ENCODE measurements at places on chromosomes 7 and 10.

DNA sequence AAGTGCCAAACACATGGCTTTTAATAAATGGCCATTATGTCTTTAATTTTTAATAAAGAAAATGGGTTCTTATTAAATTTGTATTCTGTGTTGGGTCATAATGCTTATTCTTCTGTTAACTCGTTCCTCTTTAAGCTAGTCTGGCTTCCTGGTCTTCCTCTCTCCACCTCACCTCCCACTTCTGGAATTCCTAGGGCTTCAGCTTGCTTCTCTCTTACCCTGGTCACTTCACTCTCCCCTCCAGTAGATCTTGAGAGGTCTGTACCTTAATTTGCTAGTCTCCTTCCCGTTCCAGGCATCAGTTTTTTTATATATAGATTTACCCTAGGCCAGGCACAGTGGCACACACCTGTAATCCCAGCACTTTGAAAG lies 111.2 kb downstream of the RALA start:
- DNase-seq, result no peak

- no peak for DNase-seq
Observed at GRCh38 chr7:475951-476441, 43.6 kb downstream of the PDGFA start.

DNA sequence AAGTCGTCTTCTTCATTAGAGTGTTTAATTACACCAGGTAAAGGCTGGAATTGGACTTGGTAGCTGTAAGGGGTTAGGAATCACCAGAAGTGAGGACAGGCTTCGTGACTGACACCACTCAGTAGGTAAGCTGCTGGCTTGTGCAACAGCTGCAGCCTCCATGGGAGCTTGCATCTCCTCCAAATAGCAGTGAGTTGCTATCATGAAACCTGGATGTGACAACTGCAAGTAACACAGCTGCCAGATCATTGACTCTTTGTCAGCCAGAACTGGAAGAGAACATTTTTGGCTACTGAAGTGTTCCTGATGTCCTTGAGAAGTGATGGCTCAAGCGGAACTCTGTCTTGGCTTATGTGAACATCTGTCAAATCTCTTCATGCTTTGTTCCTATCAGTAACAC lies 64.1 kb upstream of the MSRB2 start:
- DNase-seq, result no peak

GRCh38 chr10:70475661-70476060 lies 2.9 kb upstream of the PALD1 start:
- DNase-seq, result no peak

DNA sequence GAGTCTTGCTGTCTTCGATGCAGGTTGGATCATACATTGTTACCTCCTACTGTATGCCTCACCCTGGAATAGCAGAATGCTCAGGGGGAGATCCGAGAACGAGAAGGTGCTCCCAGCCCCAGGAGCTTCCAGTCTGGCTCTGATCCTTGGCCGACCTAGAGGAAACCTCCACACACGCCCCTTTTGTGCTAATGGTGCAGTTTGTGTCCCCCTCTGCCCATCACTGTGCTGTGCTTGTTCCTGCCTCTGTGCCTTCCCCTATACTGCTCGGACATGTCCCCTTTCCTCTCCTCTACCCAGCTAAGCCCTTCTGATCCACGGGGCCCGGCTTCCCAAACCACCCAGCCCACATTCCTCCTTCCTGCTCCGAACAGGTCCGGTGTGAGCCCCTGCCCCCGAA lies 32.5 kb downstream of the ZNF775 start:
- no peak for DNase-seq

- no peak for DNase-seq
Observed at GRCh38 chr10:68402276-68402675, 4.8 kb downstream of the RUFY2 start.

- DNase-seq, result no peak
Observed at GRCh38 chr7:151060113-151060415, 675 bp downstream of the SLC4A2 start.

GRCh38 chr7:122770686-122771335 lies 68.1 kb upstream of the RNF148 start:
- no peak for DNase-seq

- no peak for DNase-seq
Observed at GRCh38 chr10:43230101-43230908, 36.6 kb downstream of the RASGEF1A start.

DNA sequence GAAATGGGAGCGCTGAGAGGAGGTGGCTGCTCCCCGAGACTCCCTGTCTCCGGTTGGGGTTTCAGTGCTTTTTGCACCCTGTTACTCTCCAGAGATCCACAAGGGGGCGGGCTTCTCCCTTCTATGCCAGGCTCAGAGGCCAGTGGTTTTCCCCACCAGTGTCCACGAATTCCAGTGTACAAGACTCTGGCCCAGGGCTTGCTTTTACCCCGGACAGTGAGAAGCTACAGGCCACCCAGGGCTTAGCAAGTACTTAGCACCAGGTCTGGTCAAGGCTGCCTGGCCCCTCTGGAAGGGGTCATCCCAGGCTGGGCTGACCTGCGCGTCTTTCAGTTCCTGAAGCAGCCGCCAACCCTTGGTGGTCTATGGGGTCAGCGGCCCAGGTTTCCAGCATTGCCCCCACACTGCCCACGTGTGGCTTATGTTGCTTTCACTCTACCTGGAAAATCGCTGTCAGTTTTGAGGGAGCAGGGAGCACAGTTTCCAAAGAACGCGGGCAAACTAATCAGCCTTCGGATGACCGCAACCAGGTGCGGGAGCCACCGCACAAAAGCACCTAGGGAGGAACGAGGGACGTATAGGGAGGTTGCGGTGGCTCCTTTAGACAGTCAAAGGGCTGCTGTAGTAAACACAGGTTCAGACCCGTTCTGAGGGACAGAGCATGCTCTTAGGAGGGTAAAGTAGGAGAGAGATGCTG lies 6.8 kb downstream of the CYP26A1 start:
- DNase-seq, result peak; percentile 59

- no peak for DNase-seq
Observed at GRCh38 chr10:3040069-3040468, 27.3 kb upstream of the PFKP start.

DNA sequence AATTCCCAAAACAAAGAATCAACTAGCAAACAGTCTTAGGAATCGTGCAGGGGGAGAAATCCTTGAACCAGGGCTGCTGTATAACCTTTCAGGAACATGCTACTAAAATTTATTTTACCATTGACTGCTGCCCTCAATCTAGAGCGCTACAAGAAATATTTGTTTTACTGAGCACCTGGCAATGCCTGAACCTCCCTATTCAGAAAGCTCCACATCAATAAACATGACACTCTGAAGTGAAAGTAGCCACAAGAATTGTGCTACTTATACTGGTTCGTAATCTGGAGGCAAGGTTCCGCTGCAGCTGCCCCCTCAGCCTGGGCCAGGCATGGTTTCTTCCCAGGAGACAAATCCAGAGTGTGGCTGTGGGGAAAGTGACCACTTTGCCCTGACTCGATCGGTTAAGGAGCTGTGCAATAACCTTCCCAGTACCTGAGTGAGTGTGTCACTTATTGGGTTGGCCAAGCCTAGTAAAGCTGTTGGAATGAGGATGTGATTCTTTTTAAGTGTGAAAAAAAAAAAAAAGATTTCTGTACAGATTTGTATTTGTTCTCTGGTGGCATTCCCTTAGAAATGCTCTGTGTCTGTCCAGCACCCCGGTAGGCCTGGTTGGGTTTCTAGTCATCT lies 7.7 kb downstream of the VWA2 start:
- no peak for DNase-seq

GRCh38 chr7:110944448-110944847 lies 146.5 kb upstream of the LRRN3 start:
- no peak for DNase-seq

- DNase-seq, result no peak
Observed at GRCh38 chr10:11446133-11446532, 165.3 kb downstream of the USP6NL start.

- no peak for DNase-seq
Observed at GRCh38 chr10:52682766-52683165, 89.8 kb downstream of the MBL2 start.

- no peak for DNase-seq
Observed at GRCh38 chr10:43814663-43815062, 166.0 kb upstream of the ZNF32 start.

GRCh38 chr10:69866246-69866687 lies 64.6 kb downstream of the COL13A1 start:
- DNase-seq, result no peak

DNA sequence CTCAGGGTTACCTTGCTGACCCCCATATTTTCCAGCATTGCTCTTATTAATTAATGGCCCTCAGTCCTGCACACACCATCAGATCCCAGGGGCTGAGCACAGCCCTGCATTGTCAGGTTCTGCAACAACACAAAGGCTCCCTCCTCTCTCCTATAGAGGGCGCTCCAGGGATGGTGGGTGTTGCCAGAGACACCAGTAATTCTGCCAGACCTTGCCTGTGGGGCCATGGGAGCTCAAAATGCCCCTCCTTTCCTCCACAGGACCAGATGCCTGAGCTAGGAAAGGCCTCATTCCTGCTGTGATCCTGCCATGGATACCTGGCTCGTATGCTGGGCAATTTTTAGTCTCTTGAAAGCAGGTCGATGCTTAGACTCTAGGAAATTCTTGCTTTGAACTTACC lies 42.8 kb upstream of the PRSS58 start:
- peak; percentile 52 for DNase-seq

- DNase-seq, result no peak
Observed at GRCh38 chr7:14085901-14086300, 96.4 kb upstream of the ETV1 start.

DNA sequence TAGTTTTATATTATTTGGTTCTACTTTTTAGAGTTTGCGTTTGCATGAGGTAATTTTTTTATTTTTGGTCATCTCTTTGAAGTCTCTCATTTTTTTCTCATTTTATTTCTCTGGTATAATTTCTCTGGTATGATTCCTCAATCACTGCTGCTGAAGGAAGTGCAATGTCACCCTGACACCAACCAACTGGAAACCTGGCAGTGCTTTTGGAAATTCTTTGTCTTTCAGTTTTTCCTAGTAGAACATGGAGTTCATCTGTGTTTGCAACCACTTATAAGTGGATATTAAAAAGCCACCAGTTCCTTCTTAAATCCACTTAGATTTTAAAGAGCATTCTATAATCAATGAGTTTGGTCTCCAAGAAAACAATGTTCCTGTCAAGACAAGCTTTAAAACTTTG lies 291.8 kb downstream of the PRKG1 start:
- no peak for DNase-seq

- DNase-seq, result no peak
Observed at GRCh38 chr10:23412223-23412622, 26.7 kb upstream of the OTUD1 start.

GRCh38 chr10:3761904-3762303 lies 23.1 kb downstream of the KLF6 start:
- peak; percentile 4 for DNase-seq

DNA sequence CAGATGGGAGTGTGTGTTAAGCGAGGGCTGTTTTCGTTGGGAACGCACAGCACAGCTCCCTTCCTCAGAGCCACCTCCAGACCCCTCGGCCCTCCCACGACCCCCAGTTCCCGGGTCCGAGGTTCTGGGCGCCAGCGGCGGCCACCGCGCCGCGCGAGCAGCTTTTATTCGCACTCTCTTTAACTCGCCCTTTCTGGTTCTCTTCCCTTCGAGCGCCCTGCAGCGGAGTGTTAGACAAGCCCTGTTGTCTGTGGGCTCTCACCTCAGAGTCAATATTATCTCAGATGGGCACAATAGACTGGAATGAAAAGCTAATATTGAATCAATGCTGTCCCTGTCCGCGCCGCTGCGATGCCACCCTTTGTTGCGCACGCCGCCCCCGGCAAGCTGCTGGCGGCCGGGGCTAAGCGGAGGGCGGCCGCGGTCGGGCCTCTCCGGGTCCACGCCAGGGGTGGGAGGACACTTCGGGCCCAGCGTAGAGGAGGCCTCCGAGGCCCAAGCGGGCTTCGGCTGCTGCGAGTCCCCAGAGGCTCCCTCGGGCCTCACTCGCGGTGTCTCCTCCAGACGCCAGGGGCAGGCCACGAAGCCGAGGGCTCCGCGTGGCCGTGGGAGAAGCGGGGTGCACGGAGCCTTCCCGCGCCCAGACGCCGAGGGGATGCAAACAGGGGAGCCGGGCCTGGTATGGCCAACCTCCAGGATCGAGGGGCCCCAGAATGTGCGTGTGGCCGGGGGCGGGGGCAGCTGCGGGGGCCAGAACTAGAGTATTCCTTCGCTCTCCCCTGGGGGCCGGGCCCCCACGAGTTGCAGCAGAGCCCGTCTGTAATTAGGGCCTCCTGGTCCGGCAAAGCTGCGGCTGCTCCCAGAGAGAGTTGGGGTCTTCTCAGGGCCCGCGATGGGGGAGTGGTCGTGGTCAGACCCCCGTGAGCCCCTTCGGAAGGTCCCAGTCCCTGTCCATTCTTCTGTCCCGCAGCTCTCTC lies 7.9 kb upstream of the EMX2 start:
- no peak for DNase-seq

GRCh38 chr7:27235387-27236311 lies 7.0 kb upstream of the EVX1 start:
- DNase-seq, result no peak

DNA sequence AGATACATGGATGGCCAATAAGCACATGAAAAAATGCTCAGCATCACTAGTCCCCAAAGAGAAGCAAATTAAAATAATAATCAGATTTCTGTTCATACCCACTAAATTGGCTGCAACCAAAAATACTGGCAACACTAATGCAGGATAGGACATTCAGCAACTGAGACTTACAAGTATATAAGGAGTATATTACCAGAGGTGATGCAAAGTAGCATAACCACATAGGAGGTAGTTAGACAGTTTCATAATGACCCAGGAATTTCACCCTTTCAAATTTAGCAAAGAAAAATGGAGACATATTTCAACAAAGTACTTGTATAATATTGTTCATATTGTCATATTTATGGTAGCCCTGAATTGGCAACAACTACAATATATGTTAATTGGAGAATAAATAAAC lies 727.8 kb downstream of the GRID1 start:
- DNase-seq, result no peak

DNA sequence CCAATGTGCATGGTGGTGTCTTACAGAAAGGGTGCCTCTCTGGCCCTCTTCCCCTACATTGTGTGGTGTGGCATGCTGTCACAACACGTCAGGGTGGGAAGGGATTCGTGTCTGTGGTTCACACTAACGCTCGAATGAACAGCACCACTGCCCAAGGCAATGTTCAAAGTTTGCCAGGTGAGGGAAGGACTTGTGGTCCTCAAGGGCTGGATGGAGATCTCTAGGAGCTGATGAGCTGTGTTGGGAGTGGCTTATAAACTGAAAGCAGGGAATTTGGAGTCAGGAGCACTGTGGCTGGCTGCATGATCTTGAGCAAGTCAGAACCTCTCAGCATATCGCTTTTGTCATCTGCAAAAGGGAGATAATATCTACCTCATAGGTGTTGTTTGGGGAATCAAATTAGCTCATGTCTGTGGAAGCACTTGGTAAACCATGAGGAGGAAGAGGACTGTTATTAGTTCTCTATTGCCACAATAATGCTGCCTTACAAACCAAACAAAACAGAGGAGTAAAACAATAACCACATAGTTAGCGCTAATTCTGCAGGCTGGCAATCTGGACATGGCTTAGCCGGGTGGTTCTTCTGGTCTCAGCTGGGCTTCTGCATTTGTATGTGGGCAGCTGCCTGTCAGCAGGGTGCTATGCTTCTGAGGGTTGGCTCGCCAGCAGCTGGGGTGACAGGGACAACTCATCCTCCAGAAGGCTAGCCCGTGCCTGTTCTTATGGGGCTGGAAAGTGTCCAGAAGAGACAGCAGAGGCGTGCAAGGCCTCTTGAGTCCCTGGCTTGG lies 22.9 kb upstream of the C10orf105 start:
- DNase-seq, result no peak

GRCh38 chr7:139691253-139691781 lies 86.5 kb downstream of the HIPK2 start:
- no peak for DNase-seq

Data from activated CD4-positive, alpha-beta T cell treated with anti-CD3 and anti-CD28 coated beads, Interleukin-2, amount 10 ng/mL, durations not matched to agents 7 days and 5 days (primary cell).